Panc1 (cell line): ENCODE measurements at places on chromosomes 13 and 19. TPM values are rescaled to one million over a fixed set of nuclear protein-coding genes. Genes with fewer than 3 reads are reported as not detected.

The CGB8 gene
- not detected for total RNA-seq

- DNase-seq, result no peak
Measured at GRCh38 chr19:55618426-55618825, 5.9 kb downstream of the ZNF784 start.

GRCh38 chr19:10363789-10364281, 16.5 kb downstream of the TYK2 start:
- no peak for DNase-seq

GRCh38 chr13:79407349-79407979, 1.4 kb upstream of the RBM26 start:
- DNase-seq, result no peak

- no peak for DNase-seq
Measured at GRCh38 chr13:45325806-45326205, 15.2 kb downstream of the TPT1 start.

DNA sequence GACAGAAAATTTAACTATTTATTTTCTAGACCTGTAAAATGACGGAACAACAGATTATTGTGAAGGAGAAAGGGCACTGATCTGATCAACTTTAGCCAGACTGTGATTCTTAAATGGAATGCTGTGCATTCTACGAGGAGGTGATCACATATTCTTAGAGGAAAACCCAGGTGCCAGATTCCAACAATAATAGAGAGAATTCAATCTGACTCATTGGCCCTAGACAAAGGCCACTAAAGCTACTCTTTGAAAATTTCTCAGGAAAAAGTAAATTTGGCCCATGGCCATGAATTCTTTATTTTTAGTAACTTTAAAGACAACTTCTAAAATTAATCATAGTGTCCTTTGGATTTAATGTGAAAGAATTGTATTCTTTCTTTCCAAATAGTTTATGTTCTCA, 58.6 kb upstream of the POSTN start:
- DNase-seq, result no peak

- no peak for DNase-seq
Measured at GRCh38 chr19:10037809-10038208, 24.5 kb downstream of the RDH8 start.

DNA sequence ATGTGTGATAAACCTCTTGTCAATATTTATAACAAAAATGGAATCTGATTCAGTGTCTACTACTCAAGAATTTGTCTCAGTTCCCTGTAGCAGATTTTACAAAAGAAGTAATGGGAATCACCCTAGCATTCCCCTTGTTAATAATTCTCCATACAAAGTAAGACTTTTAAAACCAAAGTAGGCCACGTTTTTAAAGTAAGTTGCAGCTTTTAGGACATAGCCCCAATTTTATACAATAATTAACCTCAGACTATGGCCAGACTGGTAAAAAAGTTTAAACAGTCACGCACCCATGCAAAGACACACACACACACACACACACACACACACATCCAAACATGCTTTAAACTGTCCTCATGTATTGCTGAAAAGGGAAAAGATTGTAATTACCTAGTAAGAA, 589.9 kb downstream of the PCDH9 start:
- DNase-seq, result no peak

DNA sequence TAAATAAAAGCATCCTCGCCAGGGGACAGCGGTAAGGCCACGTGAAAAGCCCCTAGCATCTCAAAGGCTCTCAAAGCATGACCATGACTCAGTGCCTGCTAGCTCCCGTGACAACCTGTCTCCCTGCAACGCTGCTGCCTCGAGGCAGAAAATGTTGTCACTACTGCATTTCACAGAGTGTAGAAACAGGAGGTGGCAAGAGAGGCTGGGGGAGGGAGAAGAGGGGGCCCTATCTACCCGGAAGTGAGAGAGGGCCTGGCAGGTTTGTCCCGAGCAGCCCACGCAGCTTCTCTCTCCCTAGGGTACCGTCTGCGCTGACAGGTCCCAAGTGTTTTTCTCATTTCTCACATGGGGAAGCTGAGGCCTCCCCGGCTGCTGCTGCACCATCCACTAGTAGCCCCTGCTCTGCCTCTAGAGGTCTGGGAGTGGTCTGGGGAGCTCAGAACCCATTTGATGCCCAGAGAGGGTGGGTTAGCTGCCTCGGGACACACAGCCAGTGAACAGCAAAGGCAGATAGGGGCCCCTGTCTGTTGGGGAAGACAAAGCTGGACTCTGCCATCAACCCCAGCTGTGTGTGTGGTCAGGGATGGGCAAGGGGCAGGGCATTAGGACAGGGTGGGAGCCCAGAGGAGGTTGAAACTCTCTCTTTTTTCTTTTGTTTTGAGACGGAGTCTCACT, 3.7 kb downstream of the TINCR start:
- no peak for DNase-seq

DNA sequence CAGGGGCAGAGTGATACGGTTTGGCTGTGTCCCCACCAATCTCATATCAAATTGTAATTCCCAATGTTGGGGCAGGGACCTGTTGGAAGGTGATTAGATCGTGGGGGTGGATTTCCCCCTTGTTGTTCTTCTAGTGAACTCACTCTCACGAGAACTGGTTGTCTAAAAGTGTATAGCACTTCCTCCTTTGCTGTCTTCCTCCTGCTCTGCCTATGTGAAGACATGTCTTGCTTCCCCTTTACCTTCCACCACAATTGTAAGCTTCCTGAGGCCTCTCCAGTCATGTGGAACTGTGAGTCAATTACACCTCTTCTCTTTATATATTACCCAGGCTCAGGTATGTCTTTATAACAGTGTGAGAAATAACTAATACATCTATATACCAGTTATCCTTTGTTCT, 706.4 kb upstream of the KLHL1 start:
- no peak for DNase-seq

The PINLYP gene
- 0.21 TPM for total RNA-seq

GRCh38 chr19:41324921-41325639, 15.1 kb downstream of the CCDC97 start:
- DNase-seq, result no peak

DNA sequence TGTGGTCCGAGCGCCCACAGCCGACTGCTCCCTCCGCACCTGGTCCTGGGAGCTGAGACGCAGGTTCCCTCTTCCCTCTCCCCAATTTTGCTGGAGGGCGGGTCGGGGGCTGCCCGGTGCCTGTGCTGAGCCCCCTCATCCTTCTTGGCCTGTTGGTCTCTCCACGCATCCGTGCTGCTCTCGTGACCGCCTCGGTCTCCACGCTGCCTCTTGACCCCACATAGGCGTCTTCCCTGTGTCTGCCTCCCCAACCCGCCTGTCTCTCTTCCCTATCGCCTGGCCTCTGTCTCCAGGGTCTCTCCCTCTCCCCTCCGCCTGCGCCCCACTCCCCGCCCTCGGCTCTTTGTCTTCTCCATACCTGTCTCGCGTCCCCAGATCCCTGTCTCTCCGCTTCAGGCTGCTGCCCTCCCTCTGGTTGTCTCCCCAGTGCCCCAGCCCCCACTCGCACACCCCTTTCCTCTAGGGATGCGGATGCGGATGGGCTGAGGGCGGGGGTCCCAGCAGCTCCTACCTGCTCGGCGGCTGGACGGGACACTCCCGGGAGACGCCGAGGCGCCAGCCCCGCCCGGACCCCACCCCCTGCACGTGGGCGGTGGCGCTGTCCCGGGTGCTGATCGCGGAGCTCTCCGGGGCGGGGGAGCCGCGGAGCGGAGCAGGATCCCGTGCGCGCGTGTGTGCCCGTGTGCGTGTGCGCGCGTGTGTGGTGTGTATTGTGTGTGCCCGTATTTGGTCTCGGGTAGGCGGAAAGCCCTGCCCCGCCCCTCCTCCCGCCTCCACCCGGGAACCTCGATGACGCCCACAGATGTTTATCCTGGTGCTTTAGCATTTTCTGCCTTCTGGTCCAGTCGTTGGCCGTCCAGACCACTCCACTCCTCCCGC, at the start of gene SYT5:
SYT5 (minus strand) TSS at position 684 of the 879 bp plus-strand sequence. CDS start 1,248 bp downstream, outside the sequence.
- DNase-seq, result no peak

The NPHS1 gene
- total RNA-seq, result 0.67 TPM

DNA sequence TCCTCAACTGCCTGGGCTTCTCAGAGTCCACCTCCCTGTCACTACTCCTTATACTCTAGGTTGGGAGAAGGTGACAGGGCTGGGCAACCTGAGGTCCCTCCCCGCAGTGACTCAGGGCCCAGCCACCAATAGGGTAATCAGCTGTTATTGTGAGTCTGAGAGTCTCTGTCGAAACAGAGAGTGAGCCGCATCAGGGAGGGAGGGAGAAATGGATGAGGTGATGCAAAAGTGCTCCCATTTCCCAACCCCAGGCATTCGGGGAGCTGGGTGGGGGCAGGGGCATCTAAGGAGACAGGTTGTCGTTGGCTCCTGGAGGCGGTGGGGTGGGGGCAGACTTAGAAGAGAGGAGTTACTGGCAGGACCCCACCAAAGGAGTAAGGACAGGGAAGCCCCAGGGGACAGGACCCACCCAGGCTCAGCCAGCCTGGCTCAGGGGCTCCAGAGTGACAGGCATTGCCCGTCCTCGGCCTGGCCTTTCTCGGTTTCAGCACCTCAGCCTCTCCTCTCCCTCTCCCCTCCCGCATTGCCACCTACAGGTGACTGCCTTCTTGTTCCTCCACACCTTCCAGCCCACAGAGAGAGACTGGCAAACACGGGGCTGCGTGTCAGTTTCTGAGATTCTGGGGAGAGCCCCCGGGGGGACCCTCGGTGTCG, at the start of gene DMKN:
DMKN (minus strand) TSS at position 22 of the 654 bp plus-strand sequence. CDS start 174 bp downstream, outside the sequence.
- no peak for DNase-seq

DNA sequence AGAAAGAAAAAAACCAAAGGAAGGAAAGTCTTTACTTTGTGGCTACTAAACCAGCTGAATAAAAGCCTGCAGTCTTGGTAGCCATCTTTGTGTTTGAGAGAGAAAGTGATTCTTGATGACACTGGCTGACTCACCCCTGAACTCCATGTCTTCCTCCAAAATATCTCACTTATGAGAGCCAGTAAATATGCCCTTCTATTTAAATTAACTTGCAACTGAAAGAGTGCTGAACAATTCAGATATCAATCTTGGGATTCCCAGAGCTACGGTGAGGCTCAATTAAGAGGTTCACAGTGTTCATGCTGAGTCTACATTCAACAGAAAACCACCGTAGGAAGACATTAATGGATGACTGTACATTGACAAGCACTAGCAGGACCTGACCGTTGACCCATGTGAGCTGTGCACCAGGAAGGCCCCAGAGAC, 57.9 kb downstream of the KCTD12 start:
- no peak for DNase-seq

The PRR36 gene
- 3.7 TPM for total RNA-seq

The NFIC gene
- 120 TPM for total RNA-seq

DNA sequence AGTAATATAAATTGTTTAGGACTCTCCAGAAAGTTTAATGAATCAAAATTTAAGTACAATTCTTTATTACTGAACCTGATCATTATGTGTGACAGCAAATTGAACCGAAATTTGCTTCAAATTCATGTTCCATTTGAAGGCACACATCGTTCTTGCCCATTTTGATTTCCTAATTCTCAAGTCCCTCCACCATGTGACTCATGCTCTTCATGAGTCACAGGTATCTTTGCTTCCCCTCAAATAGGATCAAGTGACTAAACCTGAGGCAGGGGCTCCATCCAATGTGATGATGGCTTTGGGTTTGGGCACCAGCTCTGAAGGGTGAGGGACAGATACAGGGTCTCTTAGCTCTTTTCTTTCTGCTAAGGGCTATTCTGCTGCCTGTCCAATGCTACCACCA, 86.1 kb downstream of the THSD1 start:
- DNase-seq, result no peak

DNA sequence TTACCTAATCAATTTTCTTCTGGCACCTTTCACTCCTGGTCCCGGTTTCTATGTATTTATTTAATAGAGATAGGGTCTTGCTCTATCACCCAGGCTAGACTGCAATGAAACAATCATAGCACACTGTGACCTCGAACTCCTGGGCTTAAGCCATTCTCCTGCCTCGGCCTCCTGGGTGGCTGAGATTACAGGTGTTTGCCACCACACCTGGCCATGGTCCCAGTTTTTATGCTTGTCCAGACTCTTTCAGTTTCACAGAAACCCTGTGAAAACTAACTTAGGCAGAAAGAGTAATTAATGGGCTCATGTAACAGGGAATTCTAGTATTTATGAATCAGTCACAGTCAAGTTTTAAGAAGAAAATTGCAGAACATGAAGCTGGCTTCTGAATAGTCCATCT, 9.0 kb upstream of the STK24 start:
- no peak for DNase-seq

The PRRG2 gene
- total RNA-seq, result 0.64 TPM

The CYP4F22 gene
- 0.21 TPM for total RNA-seq

GRCh38 chr13:67229481-67230403, at the start of gene PCDH9:
Gene PCDH9, minus strand, starts transcription at chr13:67230336. Its CDS starts 1,896 bp downstream, at chr13:67228440.
- no peak for DNase-seq

The FAM216B gene
- total RNA-seq, result 0.05 TPM

GRCh38 chr19:15748239-15748638, 10.5 kb downstream of the OR10H3 start:
- DNase-seq, result no peak

The ZNF766 gene
- 13.9 TPM for total RNA-seq

DNA sequence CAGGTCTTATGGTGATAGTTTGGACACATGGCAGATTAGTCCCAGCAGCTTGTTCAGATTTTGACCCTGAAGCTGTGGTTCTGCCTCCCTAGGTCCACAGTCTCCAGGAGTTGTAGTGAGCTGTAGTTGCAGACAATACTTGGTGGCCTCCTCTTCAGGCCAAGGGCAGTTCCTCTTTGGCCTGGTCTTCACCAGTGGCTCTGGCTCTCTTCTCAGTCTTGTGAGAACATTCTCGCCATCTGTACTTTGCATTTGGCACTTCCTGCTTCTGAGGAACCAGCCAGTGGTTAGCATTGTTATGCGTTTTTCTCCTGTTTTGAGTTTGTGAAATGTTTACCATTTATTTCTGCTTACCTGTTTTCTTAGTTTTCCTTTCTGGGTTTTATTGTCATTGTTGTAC, 40.7 kb downstream of the PCCA start:
- DNase-seq, result no peak

DNA sequence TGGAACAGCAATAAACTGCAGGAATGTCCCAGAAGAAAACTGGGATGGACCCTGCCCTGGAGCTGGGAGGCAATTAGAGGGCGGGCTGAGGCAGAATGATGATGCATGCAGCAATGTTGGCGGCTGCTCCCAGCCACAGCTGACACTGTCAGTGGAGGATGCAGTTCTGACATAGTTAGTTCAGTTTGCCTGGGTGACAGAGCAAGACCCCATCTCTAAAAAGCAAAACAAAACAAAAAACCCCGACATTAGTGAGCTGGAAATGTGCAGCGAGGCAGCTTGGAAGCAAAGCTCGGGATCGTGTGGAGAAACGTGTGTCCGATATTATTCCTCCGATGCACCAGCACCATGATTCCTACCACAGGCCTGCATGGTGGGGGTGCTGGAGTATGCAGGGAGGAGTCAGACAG, 110.1 kb upstream of the UQCRFS1 start:
- no peak for DNase-seq

DNA sequence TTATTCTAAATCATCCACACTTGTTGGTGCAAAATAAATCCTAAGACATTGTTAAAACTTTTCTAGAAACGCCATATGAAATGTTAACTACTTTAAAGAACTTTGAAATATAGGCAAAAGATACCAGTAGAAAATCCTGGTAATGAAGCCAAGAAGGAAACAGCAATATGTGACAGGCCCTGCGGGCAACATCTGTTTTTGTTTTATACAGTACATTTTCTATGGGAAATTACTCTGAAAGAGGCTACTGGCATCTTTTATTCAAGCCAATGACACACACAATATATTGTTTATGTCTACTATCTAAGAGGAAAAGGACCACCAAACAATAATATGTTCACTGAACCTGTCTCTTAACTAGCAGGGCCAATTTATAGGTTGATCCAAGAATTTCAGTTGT, 829.7 kb downstream of the PCDH17 start:
- DNase-seq, result no peak
